Foreskin keratinocyte (primary cell): ENCODE measurements at places on chromosomes 3 and 15.

DNA sequence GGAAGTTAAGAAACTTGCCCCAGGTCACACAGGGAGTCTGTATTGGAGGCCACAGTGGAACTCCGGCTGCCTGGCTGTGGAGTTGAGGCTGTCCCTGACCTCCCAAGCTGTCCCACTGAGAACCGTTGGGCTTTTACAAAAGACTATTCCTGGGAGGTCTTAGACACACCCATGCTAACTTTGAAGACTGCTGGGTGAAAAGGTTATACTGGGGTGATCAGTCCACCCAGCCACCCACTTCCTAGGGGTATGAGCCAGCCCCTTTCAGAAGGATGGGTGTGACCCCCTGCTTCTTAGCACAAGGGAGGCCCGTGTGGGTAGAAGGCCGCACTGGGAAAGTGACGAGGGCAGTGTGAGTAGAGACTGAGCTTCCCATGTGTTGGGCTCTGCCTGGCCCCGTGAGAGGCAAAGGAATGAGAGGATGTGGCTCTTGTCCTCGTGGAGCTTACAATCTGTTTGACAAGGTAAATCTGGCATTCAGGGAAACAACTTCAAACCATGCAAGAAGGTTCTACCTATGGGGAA is 19.0 kb downstream of the MRAS start:
- no peak for DNase-seq

DNA sequence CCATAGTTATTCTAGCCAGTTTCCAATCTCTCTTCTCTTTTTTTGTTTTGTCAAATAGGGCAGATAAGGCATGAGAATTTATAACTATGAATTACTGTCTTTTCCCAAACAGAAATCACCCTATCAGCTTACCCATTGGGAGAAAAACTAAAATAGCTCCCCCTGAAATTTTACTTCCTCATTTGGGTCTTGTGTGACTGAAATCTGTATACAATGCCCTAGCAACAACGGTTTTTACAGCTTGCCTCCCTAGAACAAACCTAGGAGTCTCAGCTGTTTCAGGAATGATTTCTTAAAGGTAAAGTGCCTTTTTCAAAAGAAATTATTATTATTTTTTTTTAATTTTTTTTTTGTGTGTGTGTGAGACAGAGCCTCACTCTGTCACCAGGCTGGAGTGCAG is 56.8 kb downstream of the CD86 start:
- DNase-seq = no peak

GRCh38 chr15:50798684-50799083 is 33.2 kb upstream of the SPPL2A start:
- DNase-seq = peak; percentile 53

DNA sequence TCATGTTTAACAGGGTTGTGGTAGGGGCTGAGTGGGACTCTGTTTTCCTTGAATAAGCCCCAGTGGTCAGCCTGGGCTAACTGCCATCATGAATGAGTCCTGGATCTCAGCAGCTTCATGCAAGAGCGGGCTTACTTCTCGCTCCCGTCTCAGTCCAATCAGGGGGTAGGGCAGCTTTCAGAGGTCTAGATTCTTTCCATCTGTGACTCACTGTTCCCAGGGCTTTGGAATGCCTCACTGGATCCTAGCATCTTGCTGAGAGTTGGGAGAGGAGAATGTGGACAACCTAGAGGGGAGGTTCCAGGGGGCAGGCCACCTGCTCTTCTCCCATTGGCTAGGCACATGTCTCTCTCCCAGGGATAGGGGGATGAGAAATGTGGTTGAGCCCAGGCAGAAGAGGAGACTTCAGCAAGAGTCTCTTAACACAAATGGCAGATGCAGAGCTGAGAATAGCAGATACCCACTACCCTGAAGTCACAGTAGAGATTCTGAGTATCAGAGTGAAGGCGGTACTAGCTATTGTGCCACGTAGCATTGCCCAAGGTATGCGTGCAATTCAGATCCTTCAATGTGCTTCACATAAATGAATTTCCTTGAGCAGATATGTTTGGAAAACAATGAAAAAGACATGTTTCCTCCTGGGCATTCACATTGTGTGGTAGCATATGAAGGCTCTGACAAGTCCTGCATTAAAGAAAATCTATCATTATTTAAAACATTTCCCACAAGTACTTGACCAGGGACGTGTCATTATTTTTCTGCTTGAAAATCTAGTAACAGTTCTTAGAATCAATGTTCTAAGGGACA is 257.7 kb upstream of the PROK2 start:
- DNase-seq = no peak

DNA sequence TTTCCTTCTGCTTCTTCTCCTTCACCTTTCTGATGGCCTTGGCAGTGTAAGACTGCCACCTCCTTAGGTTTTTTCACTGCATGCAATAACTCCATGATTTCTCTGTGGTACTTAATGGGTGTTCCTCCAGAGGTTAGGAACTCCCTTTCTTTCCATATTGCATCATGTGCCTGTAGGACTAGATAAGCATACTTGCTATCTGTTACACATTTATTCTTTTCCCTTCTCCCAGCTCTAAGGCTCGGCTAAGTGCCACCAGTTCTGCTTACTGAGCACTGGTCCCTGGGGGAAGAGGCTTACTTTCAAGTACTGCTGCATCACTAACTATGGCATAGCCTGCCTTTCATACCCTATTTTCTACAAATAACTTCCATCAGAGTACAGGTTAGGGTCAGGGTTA is 351.8 kb downstream of the OTOL1 start:
- DNase-seq = no peak

GRCh38 chr15:80701676-80702311 is 6.7 kb downstream of the ABHD17C start:
- peak; percentile 6 for DNase-seq

GRCh38 chr15:67821784-67822440 is 3.4 kb upstream of the SKOR1 start:
- DNase-seq = no peak

DNA sequence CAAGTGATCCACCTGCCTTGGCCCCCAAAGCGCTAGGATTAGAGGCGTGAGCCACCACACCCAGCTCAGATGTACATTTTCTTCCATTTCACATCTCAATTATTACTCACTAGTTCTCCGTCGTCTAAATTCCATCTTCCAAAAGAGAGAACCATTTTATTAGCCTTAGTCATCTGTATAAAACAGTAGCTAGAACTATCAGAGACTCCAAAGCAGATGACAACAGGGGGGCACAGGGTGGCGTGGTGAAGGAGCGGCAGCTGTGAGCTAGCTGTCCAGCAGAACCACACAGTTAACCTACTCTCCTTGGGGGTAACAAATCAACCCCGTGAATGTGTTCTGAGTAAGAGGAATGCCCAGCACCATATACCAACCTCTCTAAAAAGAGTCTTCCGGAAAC is 7.1 kb downstream of the SLC25A20 start:
- no peak for DNase-seq

DNA sequence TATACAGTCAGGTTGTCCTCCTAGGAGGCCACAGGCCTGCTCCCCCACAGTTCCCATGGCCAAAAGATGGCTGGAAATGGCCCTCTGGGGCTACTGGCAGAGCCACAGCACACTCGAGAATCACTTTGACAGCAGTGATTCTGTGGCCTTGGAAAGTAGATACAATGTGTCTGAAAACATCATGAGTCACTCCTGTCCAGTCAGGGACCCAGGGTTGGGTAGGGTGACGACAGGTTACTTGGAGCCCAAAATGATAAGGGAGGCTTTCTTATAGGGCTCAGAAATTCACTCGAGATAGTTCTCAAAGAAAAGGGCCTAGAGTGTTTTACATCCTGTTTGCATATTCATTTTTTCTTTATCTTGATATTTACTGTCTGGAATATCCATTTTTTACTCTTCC is 24.3 kb downstream of the MRPS25 start:
- no peak for DNase-seq

GRCh38 chr3:118761291-118761606 is 273.4 kb downstream of the IGSF11 start:
- no peak for DNase-seq

- DNase-seq = peak; percentile 23
Observed at GRCh38 chr3:18556503-18557135, 131.5 kb upstream of the SATB1 start.

DNA sequence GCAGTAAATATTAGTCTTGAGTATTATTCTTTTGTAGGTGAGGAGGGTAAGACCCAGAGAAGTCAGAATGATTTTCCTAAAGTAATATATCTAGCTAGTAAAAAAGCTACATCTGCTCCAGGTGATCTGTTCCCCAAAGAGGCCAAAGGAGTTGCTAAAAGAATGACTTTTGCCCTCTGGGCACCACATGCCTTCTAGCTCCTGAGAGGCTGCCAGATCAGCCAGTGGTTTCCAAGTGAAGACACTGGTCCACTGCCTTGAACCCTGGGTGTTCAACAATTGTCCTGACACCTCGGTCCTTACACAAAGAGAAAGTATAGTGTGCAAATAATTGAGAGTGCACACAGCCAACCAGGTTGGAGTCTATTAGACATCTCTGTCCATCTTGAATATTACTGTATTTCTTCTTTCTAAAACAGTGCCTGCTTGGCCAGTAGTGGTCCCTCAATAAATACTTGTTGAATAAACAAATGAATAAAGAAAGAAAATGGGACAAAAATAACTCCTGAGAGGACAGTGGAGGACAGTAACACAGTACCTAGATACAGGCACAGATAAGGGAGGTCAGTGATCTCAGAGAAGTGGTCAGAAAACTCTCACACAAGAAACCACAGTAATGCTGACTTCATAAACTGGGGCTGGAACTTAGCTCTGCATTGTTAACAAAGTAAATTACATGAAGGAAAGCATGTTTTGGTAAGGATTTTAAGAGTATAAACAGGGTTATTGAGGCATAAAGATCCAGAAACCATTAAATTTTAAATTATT is 56.6 kb upstream of the CSTA start:
- DNase-seq = no peak

- no peak for DNase-seq
Observed at GRCh38 chr3:124033360-124034015, 41.6 kb upstream of the ROPN1 start.

DNA sequence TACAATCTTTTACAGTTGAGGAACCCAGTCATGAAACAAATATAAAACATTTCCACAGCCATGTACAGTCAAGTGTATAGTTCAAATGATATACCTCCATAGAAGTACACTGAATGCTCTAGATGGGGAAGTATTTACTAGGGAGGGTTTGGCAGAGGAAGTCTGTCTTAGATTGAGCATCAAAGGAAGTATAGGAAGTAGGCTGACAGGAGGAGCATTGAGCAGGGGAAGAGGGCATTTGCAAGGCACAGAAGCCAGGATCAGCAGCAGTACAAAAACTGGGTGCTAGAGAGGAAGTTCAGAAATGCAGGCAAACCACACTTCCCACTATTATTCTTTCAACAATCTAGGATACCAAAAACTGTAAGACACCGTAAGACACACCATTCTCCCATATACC is 122.6 kb downstream of the ANO10 start:
- DNase-seq = no peak

GRCh38 chr3:195128255-195129071 is 142.5 kb downstream of the XXYLT1 start:
- DNase-seq = no peak

GRCh38 chr3:188152660-188153436 is 1.1 kb upstream of the LPP start:
- DNase-seq = peak; percentile 32

DNA sequence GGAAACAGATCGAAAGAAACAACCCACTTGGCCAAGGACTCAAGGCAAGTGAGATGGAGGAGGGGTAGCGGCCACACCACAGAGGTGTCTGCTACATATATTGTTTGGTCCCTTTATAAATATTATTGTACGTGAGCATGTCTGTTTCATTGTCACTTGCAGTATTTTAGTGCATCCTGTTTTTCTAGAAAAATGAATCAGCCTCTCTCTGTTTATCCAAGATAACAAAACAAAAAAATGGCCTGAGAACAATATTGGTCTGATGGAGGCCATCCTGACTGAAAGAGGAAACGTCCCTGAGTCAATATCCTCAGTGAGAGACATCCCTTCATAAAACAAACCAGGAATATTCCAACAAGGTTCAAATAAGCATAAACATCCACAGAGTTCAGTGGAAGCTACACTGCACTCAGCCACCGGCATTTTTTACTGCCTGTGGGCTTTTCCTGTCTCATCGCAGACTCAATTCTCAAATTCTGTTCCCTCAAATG is 42.0 kb downstream of the WWTR1 start:
- no peak for DNase-seq

- no peak for DNase-seq
Observed at GRCh38 chr3:32381922-32382321, 9.7 kb upstream of the CMTM7 start.

- DNase-seq = no peak
Observed at GRCh38 chr15:63669074-63669473, 71.9 kb downstream of the FBXL22 start.
